ENCODE measurements at places on chromosomes 13 and 19.

DNA sequence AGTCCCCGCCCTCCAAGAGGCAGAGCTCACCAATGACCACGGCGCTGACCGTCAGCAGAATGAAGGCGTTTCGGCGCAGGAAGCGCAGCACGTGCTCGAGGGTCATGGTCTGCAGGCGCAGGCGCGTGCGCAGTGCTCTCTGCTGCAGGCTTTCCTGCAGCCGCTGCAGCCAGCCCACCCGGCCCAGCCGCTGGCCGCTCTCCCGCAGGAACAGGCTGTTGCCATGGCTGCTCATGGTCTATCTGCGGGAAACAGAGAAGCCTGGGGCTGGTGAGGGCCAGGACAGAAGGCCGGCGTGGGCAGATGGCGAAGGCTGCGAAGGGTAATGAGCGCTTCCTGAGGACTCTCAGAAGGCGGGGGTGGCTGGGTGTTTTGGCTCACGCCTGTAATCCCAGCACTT is 7.0 kb downstream of the SLC1A6 start:
- no peak for DNase-seq

GRCh38 chr19:45403781-45404556 is 900 bp downstream of the PPP1R13L start:
- peak; percentile 66 for DNase-seq

DNA sequence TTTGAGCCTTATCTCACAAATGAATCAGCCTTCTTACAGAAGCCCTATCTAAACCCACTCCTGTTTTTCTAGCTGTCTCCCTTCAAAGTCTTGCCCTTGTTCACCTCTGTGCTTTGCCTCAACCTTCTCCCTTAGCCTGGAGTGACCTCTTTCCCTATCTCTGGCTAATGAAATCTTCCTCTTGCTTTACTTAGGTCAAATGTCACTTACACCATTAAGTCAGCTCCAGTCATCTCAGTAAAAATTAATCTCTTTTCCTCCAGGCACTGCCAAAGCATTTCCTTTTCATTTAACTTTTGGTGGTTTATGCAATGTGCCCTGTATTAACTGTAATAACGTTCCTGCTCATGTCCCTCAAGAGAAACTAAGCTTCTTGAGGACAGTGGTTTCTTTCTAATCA is 596.5 kb upstream of the MIR17HG start:
- no peak for DNase-seq

GRCh38 chr19:31114585-31114984 is 234.7 kb downstream of the TSHZ3 start:
- no peak for DNase-seq

DNA sequence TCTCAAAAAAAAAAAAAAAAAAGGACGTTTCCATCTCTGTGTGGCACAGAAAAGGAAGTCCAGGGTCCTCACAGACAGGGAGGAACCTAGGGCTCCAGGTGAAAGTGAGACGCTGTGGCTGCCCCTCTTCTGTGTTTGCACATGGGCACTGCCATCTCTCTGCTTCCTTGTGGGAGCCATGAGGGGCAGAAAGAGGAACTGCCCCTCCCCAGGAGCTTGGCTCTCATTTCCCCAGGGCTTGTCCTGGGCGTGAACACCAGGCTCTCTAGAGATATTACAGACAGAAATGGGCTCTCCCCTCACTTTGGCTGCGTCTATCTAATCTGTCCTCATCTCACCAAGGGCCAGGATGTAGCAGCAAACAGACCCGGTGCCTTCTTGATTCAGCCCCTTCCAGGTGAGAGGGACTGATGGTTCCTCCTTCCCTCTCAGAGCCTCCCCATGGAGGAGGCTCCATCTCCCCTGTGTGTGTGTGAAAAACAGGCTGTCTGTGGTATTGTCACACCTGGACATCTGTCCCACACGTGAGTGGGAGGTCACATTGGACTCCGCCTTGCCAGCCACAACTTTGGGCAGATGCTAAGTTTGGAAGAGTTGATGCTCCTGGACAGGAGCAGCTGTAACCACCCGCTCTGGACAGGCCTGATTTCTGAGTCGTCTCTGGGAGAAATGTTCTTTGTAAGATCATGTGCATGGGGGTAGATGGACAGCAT is 840 bp upstream of the LILRA4 start:
- no peak for DNase-seq

GRCh38 chr19:48770734-48771472 is 15.6 kb downstream of the FGF21 start:
- no peak for DNase-seq

- DNase-seq: no peak
Measured at GRCh38 chr13:37090912-37091311, 14.6 kb downstream of the CSNK1A1L start.

DNA sequence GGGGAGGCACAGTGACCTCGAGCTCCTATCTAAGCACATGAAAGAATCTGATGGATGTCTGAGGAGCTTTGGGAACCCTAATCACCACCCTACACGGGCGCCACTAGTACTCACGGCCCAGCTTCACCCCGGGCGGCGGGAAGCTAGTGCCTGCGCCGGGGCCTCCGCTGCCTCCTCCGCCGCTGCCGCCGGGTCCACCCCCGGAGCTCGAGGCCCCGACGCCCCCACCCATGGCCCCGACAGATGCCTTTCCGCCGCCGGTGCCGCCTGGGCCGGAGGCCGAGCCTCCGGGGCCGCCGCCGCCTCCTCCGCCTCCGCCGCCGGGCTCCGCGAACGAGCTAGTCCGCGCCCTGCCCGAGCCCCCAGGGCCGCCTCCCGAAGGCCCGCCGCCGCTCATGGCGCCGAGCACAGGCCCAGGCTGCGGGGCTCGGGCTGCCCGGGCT is 312 bp downstream of the GSK3A start:
- peak; percentile 41 for DNase-seq

DNA sequence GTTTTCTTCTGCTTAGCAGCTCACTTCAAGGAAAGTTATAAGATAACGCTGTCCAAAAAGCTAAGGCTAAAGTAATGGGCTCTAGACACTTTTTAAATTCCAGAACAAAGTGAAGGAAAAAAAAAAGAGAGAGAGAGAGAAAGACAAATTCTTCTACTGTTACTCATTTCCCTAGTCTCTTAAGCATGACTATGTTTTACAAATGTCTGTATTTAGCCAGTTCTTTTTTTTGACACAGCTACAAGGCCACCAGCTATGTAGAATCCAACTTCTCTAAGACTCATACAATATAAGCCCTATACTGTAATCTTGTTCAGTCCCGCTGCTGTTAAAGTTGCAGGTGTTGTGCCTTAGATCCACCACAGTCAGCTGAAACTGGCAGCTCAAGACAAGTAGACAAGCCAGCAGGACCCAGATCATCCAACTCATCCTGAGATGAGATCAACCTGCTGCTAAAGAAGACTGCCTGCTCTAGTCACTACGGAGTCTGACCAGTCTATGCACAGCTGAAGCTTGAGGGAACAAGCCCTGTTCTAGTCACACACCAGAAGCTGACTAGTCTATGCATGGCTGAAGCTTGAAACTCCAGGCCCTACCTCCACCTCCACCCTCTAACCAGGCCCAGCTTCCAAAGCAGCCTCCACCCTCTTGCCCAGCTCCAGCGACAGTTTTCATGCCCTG is 10.3 kb upstream of the ZNF83 start:
- DNase-seq: no peak

DNA sequence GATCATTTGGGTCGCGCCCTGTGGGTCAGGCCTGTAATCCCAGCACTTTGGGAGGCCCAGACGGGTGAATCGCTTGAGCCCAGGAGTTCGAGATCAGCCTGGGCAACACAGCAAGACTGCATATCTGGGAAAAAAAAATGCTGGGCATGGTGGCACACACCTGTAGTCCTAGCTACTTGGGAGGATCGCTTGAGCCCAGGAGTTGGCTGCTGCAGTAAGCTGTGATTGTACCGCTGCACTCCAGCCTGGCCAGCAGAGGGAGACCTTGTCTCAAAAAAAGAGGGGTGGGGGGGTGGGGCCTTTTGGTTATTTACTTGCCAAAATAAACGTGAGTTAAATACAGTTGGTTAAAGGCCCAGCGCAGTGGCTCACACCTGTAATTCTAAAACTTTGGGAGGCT is 9.8 kb upstream of the ZNF544 start:
- peak; percentile 27 for DNase-seq

GRCh38 chr19:52735734-52736133 is 890 bp upstream of the ZNF611 start:
- DNase-seq: peak; percentile 11

DNA sequence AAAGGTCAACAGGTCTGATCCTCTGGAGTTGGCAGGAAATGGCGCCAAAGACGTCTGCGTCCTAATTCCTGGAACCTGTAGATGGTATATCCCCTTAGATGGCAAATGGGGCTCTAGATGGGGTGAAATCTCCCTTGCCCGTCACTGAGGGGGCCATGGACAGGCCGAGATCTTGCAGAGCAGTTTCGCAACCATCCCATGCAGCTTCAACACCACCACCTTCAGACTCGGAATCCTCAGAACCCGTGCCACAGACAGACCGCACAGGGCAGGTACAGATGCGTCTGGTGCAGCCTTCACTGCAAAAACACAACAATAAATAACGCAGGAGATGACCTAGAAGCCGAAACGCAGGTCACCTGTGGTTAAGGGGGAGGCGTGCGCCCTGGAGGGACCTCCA is 17.7 kb downstream of the REXO1 start:
- DNase-seq: no peak

GRCh38 chr19:17393002-17393401 is 994 bp downstream of the CCDC194 start:
- DNase-seq: no peak

- no peak for DNase-seq
Measured at GRCh38 chr13:64871742-64872141, 2358.4 kb downstream of the PCDH9 start.

DNA sequence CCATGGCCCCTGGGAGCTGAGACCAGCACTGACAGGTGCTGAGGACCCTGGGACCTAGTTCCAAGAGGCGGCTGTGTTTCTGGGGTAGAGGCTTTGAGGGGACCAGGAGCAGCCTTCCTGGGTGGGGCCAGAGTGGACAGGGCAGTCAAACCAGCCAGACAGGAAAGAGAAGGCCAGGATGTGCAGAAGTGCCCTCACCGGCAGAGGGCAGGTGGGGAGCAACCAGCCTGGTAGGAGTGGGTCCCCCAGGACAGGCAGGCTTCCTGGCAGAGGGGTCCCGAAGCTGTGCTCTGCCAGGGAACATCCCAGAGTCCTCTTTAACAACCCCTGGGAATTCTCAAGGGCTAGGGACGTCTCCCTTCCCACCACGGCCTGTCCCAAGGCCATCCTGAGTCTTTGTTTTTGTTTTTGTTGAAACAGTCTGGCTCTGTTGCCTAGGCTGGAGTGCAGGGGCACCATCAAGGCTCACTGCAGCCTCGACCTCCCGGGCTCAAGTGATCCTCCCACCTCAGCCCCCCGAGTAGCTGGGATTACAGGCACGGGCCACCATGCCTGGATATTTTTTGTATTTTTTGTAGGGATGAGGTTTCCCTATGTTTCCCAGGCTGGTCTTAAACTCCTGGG is 3.0 kb upstream of the HIPK4 start:
- DNase-seq: no peak

DNA sequence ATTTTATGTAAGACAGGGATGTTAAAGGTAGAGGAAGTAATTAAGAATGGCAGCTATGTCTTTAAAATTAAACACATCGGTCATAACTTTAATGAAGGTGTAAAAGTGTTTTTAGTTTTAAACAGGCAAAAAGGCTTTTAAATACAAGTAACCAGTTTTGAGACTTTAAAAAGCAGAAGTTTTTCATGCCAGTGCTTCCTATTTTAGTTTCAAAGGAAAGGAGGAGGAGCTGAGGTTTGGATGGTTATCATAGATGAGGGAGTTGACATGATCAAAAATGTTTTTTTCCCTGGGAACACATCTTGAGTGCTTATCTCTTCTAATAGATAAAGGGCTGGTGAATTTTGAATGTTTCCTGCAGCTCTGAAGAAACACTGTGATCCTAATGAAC is 42.9 kb downstream of the LRCH1 start:
- DNase-seq: no peak
